ENCODE measurements at places on chromosomes 7 and 10.

- DNase-seq: peak; percentile 90
These were observed 12.7 kb upstream of the LARP4B start for GRCh38 chr10:944034-944831.

DNA sequence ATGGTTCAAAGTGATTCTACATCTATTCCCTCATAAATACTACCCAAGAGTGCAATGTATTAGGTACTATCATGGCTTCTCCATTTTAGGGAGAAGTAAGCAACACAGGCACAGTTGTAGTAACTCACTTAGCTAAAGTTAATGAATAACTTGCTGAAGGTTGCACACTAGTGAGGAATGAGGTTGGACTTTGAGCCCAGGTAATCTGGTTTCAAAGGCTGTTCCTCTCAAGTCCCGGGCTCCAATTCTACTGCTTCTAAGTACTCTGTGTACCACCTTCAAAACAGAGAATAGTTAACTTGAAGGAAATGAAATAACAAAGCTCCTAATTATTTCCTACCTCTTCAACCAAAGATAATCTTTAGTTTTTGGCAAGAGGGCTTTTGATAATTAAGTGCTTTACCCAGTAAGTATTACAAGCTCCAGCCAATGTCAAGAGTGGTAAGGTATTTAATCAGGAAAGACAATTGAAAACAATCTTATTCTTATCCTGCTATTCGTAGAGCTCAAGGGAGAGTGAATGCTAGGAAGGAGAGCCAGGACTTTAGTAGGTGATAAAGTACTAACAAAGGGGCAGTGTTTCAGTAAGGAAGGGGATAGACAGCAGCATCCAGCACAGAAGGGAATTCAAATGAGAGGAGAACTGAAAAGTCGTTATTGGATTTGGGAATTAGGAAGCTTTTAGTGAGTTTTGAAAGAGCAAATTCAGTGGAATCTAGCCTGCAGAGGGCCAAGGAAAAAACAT lies 158.2 kb upstream of the PTPRZ1 start:
- no peak for DNase-seq

DNA sequence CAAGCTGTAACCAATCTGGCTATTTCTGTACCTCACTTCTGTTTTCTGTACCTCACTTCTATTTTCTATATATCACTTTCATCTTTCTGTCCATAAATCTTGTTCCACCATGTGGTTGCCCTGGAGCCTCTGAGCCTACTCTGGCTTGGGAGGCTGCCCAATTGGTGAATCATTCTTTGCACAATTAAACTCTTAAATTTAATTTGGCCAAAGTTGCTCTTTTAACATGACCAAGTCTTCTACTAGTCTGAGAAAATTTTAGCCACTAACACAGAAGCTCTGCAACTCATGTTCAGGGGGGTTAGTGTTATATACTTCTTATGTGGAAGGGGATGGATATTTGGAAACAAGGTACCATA lies 503.5 kb downstream of the KIF20B start:
- no peak for DNase-seq

- DNase-seq: no peak
These were observed 50.2 kb downstream of the APBB1IP start for GRCh38 chr10:26488344-26488743.

GRCh38 chr7:3451701-3452100 lies 150.6 kb downstream of the SDK1 start:
- DNase-seq: no peak

DNA sequence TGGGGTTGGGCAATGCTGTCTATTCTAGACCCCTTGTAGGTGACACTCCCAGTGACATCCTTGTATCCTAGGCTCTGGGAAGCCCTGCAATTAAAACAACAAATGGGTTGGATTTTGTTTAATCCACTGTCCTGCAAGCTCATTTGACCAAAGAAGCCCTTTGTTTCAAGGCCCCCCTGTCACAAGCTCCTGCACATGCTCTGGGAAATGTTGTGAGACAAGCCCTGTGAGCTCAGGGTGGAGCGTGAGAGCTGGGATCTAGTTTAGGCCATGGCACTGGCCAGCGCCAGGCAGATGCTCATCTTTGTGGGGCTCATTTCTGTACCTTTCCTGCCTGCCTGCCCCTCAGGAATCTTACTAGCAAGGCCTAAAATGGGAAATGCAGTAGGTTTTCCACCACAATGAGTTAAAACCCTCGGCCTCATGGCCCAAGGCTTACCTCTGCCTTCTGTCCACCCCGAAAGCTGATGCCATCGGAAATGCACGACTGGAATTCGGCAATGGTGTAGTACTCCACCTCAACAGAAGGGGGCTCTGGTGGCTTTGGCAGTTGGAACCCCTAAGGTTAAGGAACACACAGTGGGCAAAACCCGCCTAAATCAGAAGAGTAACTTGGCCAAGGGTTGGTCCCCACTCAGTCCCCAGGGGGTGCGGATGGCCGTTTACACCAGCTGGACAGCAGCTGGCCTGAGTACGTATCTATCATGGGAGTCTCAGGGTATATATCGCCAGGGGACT lies 112.0 kb downstream of the NEURL1 start:
- peak; percentile 51 for DNase-seq

DNA sequence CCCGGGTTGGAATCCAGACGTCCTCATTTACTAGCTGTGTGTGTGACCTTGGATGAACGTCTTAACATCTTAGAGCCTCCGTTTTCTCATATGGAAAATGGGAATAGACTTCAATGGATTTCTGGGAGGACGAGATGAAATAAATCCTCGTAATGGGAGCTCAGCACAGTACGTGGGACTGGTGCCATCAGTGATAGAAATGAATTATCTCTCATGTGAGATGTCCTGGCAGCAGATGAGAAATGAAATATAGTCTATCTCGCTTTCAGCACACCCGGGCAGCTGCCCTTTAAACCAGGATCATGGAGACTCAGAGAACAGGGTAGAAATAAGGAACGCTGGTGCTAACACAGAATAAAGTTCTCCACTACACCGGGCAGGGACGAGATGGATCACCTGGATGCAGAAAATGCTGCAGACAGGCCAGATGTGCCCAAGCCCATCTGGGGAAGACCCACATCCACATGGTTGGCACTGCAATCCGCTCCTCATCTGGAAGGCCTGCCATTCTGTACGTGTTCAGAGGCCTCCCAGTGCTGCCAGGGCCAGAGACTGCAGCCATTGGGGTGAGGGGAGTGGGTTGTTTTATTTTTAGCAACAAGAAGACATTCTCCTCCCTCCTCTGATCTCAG lies 11.1 kb upstream of the EMX2 start:
- DNase-seq: no peak

DNA sequence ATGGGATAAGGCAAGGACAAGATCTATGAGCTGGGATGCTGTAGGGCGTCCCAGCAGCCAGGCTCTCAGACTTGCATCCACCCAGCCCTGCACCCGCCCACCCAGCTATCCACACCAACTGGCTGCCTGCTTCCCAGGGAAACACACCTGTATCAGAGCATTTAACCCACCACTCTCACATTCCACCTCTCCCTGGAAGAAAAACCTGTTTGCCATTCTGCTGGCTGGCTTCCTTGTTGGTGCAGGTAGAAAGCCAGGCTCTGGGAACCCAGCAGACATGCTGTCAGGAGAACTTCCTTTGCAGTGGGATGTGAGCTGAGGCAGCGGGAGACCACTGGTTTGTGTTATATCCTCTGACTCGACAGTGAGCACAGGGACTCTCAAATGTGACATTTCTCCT lies 67.0 kb downstream of the FAM241B start:
- no peak for DNase-seq

- DNase-seq: no peak
These were observed 43.3 kb upstream of the LRRN3 start for GRCh38 chr7:111047595-111047994.

DNA sequence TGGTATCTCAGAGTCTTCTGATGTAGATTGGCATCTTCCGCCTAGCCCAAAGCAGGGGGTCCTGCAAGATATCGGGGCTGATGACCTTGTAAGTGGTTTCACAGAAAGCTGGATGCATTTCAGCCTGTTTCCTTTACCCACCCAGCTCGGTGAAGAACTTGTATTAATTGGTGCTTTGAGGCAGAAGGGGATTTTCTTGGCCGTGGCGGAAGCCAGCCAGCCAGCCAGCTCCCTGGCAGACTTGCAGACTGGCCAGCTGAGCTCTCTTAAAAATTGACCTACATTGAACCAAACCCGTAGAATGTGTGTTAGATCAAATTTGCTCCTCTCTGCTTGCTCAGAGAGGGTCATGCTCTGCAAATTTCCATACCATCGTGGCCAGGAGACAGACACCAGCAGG lies 218.4 kb downstream of the ADAM12 start:
- DNase-seq: no peak

GRCh38 chr10:49587981-49588380 lies 22.1 kb upstream of the SLC18A3 start:
- no peak for DNase-seq

DNA sequence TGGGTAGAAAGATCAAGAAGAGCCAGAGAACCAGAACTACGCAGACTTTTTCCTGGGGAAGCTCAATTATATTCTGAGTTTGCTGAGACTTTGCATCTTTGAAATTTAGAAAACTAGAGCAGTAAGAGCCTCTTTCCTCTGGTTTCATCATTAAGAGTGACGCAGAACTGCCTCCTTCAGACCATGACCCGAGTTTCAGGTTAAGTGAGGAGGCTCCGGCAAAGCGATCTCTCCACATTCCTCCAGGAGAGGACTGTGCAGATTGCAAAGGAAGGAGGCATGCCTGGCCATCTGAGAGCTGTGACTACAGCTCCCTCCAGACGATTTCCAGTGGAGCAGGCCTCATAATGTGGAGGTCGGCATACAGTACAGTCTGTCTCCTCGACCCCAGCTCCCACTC lies 115.8 kb upstream of the LANCL2 start:
- DNase-seq: no peak

DNA sequence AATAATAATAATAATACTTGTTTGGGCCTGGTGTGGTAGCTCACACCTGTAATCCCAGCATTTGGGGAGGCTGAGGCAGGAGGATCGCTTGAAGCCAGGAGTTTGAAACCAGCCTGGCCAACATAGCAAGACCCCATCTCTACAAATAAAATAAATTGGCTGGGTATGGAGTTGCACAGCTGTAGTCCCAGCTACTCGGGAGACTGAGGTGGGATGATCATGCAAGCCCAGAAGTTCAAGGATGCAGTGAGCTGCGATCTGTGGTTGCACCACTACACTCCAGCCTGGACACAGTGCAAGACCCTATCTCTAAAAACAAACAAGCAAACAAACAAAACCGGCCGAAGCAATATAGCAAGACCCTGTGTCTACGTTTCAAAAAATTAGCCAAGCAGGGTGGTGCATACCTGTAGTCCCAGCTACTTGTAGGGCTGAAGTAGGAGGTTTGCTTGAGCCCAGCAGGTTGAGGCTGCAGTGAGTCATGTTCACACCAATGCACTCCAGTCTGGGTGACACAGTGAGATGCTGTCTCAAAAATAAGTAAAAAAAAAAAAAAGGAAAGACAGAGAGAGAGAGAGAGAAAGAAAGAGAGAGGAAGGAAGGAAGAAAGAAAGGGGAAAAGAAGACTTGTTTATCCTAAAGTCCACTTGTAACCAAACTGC lies 85.6 kb upstream of the KDM7A start:
- no peak for DNase-seq

- no peak for DNase-seq
These were observed 218.2 kb upstream of the AOAH start for GRCh38 chr7:36942541-36942940.

GRCh38 chr10:563827-564226 lies 125.6 kb downstream of the DIP2C start:
- no peak for DNase-seq

GRCh38 chr7:151128716-151129115 lies 38.8 kb downstream of the GBX1 start:
- no peak for DNase-seq

DNA sequence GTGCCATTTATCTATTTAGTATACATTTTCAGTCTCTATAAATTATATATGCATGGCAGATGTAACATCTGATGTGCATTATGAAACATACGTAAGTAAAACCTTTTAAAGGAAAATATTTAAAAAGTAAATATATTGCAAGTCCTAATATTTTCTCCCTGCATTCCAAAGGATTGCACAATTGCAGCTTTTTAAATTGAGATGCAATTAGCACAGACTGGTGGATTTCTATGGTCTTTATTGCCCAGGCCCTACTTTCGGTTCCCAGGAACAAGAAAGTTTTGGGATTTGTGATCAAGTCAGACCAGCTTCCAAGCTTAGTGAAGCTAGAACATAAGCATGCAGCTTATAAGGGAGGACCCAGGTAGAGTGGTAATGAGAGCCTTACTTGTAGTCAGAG lies 337.8 kb downstream of the NRG3 start:
- no peak for DNase-seq

GRCh38 chr10:71382757-71383156 lies 14.0 kb upstream of the CDH23 start:
- no peak for DNase-seq

GRCh38 chr7:84425702-84426259 lies 231.2 kb upstream of the SEMA3A start:
- no peak for DNase-seq

GRCh38 chr10:52755297-52756062 lies 17.1 kb downstream of the MBL2 start:
- no peak for DNase-seq

- no peak for DNase-seq
These were observed 75.9 kb upstream of the SH2B2 start for GRCh38 chr7:102210787-102211186.

- DNase-seq: no peak
These were observed 9.0 kb downstream of the LFNG start for GRCh38 chr7:2528481-2529095.

DNA sequence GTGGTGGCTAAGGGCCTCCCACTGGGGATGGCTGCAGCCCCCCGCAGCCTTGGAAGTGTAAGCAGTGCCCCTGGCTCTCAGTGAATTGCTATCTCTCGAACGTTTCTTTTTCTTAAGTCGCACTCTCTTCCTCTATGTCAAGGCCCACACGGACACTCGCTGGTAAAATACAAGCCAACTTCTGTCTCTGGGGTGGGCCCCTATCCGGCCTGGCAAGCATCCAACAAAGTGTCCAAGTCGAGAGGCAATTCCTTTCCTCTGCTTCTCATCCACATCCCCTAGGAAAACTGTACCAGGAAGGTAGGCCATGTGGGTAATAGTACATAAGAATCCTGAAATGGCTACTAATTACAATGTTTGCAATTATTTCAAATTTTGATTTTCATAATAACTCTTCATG lies 194.9 kb upstream of the MGMT start:
- DNase-seq: no peak

DNA sequence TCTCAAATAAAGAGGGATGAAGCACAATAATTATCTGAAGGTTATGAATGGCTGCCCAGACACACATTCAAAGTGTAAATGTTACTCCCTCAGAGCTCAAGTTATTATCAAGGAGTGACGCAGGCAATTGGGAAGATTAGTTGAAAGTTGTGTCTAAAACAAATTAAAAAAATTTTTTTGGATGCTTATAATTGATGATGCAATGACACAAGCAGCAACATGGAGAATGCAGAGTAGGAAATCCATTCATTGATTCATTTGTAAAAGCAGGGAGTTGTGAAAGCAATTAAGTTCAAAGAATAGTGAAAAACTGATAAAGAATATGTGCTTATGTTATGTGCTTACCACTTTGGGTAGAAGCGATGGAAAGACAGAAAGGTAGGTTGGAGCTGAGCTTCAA lies 120.4 kb downstream of the CDK6 start:
- no peak for DNase-seq

GRCh38 chr7:46215987-46216567 lies 295.0 kb upstream of the IGFBP3 start:
- peak; percentile 52 for DNase-seq

GRCh38 chr10:5285186-5285585 lies 79.6 kb upstream of the UCN3 start:
- no peak for DNase-seq
